ENCODE measurements at places on chromosomes 2 and 18.

DNA sequence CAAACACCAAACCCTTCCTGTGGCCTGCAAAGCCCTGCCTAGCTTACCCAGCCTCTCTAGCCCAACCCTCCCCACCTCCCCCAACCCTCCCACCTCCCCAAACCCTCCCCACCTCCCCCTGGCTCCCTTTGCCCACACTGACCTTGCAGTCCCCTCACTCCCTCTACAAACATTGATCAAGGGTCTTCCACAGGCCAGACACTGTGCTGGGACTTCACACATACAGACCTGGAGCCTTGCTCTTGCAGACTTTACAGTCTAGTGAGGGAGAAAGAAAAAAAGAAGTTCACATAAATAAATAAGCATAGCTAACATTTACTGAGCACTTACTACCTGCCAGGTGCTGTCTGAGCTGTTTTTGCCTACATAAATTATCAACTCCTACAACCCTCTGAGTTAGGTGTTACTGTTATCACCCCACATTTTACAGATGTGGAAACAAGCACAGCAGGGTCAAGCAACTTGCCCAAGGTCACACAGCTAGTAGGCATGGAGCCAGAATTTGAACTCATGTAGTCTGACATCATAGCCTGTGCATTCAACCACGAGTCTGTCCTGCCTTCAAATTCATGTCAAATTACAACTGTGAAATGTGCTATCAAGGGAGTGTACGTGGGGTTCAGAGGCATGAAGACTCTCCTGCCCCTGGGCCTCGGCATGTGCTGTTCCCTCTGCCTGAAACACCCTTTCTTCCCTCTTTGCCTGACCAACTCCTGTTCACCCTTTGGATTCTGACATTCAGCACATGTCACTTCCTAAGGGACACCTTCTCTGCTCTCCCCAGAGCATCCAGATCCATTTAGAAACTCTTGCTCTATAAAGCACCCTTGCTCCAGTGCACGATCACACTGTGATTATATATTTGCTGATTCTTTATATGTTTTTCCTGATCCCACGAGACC lies 209.9 kb downstream of the TNS1 start:
- DNase-seq = no peak

- no peak for DNase-seq
Observed at GRCh38 chr2:11104794-11105660, 50.2 kb upstream of the SLC66A3 start.

GRCh38 chr18:7646174-7646886 lies 79.2 kb downstream of the PTPRM start:
- DNase-seq = no peak

DNA sequence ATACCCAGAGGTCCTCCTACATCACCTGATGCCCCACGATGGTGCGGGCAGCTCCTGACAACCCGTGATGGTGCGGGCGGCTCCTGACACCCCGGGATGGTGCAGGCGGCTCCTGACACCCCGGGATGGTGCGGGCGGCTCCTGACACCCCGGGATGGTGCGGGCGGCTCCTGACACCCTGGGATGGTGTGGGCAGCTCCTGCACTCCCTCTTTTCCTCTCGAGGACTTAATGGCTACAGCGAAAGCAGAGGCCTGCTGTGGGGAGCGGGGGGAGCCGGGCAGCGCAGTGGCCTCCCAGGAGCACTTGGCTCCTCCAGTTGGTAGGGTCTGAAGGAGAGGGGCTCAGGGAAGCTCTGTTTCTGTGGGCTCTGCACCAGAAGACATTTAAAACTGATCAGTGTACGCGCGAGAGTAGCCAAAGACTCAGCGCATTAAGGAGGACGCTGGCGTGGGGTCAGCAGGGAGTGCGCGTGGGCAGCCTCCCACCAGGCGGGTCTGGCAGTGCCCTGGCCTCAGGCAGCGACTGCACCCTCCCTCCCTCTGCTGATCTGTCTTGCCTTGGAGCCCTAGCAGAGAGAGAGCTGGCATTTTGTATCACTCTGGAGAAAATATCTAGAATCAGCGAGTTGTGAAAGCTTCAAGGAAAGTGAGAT lies 464.5 kb upstream of the MYT1L start:
- DNase-seq = no peak

Data from fibroblast of skin of left biceps (primary cell).